ENCODE measurements at places on chromosomes 13 and 19.
A peak's percentile ranks its signal among the peaks of the same experiment; 100 is the strongest.

GRCh38 chr19:18304458-18305310 lies 18.2 kb downstream of the LSM4 start:
- peak; percentile 89 for DNase-seq

DNA sequence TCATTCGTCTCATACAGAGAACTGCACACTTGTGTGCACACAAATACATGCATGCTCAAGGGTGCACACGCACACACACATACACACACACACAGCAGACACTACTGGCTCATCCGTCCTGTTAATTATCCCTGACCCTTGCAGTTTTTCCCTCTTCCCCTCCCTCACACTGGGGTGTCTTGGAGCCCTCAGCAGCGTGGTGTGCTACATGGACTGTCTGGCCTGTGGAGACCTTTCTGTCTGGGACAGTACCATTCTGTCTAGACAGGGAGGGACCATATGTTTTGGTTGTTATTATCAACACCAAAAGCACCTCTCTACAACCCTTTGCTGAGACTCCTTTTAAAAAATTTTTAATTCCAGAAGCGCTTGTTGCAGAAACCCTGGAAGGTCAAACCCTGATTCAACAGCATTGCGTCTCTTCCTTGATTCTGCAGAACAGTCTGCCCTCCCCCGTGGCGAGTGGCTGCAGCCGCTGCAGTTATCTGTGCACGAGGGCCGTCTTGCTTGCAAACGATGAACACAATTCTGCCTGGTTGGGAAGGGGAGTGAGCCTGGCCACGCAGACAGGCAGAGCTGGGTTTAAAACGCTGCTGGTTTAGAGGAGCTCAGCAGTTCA lies 374.0 kb downstream of the IRS2 start:
- DNase-seq, result no peak

DNA sequence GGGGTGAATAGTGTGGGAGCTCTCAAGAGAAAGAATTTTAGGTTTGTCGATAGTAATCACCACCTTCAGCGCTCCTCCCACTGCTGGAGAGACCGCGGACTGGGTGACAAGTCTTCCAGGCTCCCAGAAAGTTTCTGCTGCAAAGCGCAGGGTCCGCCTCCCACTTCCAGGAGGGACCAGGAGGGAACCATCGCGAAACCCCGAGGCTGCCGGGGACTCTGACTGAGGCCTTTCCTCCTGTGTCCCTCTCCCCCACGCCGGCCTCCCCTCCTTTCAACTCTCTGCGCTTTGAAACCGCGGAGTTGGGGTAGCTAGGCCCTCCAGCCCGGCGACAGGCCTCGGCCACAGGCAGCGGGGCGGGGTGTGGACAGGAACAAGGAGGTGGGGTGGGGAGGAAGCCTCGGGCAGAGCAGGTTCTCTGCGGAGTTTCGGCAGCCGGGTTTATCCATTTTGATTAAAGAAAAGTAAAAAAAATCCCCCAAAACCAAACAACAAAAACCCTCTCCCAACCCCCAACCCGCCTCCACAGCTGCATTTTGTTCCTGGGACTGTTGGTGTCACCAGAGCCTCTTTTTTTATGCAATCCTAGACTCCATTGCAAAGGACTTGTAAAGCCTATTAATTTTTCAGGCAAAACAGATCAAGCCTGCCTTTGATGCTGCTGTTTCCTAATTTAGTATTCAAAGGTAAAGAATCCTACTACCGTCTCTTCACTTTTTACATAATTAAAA lies 157.2 kb downstream of the TM9SF2 start:
- peak; percentile 41 for DNase-seq

DNA sequence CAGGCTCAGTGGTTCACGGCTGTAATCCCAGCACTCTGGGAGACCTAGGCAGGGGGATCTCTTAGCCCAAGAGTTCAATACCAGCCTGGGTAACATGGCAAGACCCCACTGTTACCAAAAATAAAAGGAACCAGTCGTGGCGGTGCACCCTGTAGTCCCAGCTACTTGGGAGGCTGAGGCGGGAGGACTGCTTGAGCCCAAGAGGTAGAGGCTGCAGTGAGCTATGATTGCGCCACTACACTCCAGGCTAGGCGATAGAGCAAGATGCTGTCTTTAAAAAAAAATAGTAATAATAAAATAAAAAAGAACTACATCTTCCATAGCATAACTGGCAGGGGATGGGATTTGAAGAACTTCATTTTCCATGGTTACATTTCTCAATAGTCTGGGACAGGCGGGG lies 3.0 kb downstream of the LYPD3 start:
- no peak for DNase-seq

- no peak for DNase-seq
Observed at GRCh38 chr13:47420568-47420967, 523.7 kb upstream of the HTR2A start.

DNA sequence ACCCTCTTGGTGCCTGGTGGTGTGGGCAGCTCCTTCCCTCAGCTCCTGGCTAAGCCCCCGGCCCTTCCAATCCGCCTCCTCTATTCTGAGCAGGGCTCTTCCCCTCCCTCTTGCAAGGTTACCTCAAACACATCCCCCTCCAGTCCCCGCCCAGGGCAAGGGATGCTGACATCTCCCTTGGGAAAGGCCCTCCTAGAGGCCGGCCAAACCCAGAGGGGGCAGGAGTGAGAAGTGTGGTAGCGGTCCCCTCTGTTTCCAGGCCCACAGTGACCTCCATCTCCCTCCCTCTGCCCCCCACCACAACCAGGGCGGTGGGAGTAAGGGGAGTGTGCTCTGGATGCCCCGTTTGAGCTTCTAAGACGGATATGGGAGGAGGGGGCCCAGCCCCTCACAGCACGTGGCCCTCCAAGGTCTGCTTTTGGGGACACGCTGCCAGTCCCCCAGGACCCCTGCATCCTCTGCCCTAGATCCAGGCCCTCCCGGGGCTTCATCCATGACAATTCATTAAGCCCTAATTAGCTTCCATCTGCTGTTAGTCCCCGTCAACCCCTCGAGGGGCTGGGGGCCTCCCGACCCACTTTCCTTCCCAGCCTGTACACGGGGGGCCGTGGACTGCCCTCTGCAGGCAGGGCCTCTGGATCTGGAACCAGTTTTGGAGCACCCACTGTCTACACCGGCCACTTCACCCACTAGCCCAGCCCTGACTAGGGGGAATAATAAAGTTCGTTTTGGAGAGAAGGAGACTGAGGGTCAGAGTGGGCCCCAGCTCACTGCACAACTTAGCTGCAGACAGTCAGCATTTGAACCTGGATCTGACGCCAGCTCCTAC lies 2.3 kb downstream of the LINGO3 start:
- DNase-seq, result no peak

Data from B cell (primary cell).